ENCODE measurements at places on chromosomes 4 and X.

DNA sequence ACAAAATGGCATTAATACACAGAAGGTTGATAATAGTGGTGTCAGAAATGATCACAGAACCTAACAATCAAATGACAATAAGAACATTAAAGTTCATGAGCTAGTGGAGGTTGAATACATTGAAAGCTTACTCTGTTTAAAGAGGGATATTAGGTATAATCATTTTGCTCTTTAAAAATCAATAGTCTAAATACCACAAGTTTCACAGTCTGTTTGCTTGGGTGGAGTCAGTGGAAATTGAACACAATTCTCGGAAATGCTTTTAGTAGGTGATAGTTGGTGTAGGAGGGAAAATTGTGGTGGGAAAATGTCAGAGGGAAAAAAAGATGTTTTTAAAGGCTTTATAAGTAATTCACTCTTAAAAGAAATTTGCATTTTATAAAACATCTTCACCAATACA lies 197.1 kb downstream of the GLUD2 start:
- no peak for DNase-seq

GRCh38 chr4:124265701-124266100 lies 446.8 kb downstream of the ANKRD50 start:
- DNase-seq: no peak

GRCh38 chrX:97539970-97540519 lies 656.3 kb downstream of the RPA4 start:
- no peak for DNase-seq

DNA sequence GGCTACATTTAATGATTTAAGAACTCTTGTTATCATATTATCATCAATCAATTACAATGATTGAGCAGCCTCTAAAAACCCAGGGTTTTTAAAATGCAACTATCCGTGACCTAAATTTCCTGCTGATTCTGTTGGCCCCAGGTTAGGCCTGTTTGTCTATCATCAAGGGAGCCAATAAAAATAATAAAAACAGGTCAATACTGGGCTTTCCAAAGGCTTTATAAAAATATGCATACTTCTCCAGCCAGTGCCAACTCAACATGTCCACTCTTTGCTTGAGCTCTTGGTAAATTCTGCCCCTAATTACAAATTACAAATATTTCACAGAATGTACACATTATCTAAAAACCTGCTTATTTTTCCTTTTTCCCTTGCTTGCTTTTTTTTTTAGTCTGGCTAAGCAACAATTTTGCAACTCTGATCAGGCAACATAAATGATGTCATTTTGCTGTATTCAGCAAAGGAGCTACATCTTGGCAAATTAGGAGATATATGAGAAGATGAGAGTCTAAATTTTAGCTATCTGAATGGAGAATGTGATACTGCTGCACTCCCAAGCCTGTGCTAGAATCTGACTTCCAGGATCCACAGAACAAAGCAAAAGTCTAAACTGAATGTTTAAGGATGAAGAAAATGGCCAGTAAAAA lies 204.0 kb downstream of the SCFD2 start:
- no peak for DNase-seq

- DNase-seq: no peak
Measured at GRCh38 chrX:149453030-149453429, 52.1 kb downstream of the IDS start.

DNA sequence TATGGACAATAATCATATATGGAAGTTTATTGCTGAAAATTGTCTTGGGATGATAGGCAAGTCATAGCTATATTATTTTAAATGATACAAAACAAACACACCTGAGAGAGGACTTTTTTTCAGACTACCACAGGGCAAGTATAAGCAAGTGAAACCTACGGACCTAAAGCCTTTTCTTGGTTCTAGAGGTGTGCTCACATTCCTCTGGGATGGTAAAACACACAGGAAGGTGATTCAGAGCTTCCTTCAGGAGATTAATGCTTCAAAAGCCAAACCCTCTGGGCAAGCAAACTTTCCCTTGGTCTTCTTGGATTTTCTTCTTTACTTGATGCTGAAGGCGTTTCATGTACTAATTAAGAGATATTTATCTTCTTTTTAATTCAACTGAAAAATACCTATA lies 60.1 kb upstream of the ACSL4 start:
- no peak for DNase-seq

GRCh38 chr4:118398226-118399090 lies 45.7 kb upstream of the PRSS12 start:
- DNase-seq: no peak

DNA sequence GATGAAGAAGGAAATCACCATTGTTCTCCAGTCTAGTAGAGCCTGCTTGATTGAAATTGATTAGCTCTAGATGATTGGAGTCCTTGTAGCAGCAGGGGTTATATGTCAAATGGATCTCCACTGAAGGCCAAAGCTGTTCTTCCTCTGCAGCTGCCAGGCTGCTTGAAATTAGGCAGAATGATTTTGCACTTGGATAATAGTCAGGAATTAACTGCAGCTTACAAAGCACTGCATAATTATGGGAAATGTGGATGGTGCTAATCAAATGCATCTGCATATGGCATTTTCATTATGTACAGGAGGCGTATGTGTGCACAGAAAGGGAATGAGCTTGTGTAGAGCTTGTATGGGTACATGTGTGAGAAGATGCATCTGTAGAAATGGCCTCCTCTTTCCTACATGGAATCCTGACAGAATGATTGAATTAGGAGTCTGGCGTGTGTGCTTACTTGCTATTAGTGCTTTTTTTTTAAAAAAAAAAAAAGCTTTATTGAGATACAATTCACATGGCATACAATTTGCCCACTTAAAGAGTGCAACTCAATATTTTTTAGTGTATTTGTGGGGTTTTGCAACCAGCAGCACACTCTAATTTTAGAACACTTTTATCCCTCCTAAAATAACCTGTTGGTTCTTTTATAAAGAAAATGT lies 65.9 kb downstream of the TMEM131L start:
- DNase-seq: no peak
